ENCODE measurements at places on chromosomes 1 and 21.

DNA sequence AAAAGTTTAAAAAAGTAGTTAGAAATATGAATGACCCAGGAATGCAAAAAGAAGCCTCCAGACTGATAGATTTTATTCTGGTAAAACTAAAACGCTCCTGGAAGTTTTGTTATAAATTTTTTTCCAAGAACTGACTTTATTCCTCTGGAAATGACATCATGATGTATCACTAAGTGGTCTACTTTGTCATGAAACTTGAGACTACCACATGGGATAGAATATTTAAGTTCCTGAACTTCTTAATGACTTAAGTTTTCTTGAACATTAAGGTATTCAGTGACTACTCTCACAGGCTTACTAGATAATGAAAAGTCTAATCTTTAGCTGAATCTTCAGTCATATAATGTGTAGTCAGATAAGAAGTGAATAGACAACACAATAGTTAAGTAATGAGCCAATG lies 842.2 kb downstream of the USP25 start:
- no peak for DNase-seq

GRCh38 chr1:60342569-60342968 lies 269.0 kb upstream of the C1orf87 start:
- no peak for DNase-seq

DNA sequence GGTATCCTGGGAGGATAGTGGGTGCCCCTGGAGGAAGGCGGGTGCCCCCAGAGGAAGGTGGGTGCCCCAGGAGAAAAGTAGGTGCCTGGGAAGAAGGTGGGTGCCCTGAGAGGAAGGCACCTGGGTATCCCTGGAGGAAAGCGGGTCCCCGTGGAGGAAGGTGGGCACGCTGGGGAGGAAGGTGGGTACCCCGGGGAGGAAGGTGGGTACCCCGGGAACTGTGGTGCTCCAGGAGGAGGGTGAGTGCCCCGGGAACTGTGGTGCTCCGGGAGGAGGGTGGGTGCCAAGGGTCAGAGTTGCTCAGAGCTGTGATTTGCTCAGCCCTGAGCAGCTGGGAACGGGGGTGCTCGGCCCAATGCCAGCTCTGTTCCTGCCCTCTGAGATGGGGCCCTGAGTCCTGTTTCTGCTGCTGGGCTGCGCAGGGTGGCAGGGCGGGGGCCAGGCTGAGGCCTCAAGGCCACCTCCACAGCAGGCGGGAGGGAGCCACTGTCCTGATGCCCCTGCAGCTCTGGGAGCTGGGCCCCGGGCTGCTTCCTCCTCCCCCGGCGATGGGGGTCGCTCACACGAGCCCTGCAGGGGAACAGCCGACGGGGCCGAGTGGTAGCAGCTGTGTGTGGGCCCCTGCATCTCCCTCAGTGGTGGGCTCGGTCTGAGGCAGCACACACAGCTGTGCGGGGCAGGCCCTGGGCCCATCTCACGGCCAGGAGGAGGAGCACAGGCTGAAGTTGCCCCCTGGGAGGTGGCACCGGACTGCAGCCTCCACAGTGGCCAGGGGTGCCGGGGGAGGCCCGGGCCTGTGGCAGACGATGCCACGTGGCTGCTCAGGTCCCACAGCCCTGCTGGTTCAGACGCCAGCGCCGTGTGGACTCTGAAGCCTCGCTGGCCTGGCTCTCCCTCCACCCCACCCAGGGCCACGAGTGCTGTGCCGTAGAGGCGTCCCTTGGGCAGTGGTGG lies 57.4 kb downstream of the SLX9 start:
- DNase-seq, result no peak

GRCh38 chr1:42379794-42380585 lies 602 bp upstream of the RIMKLA start:
- DNase-seq, result no peak

- no peak for DNase-seq
Measured at GRCh38 chr1:35894183-35894582, 11.2 kb downstream of the AGO1 start.

DNA sequence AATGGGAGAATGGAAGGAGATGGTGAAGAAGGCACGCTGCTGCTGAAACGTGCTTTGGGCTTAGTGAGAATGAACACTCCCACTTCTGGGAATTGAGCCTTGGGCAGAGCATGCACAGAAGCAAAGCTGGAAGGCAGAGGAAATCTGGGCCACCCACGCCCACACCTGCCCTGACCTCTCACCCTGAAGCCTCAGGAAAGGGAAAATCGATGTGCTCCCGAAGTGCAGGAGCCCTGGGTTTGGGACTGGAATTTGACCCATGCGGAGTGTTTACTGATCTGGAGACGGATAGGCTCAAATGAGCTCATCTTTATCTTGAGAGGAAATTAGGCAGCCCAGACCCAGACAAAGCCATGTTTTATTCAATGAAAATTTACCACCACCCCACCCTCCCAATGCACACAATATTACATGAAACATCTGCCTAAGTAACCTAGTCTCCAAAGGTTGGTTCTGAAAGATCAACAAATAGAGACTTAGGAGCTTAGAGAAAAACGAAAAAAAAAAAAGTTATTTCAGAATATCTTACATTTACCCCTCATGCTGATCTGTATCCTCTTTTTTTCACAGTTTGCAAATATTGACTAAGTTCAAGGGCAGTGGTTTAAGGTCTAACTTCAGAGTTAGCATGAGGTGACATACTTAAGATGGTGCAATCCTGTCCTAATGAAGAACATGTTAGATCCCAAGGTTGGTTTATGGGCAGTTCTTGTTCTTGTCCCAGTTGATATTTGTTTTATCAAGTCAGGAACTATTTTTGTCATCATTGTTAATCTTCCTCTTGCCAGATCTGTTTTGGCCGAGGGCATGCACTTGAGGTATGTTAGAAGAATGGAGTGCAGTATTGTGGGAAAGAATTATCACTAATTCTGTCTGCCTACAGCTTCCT lies 63.0 kb downstream of the PROX1 start:
- no peak for DNase-seq

DNA sequence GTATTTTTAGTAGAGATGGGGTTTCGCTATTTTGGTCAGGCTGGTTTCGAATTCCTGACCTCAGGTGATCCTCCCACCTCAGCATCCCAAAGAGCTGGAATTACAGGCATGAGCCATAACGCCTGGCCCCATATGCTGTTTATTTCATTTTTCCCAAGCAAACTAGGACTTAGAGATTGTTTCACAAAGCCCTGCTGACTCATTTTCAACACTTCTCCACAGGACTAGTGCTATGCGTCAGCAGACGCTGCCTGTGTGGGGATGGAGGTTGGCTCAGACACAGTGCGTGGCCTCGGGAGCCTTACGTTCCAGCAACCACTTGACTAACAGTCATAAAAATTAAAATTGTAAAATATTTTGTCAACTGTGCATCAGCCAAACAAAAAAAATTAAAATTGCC lies 22.7 kb downstream of the PKNOX1 start:
- DNase-seq, result no peak

DNA sequence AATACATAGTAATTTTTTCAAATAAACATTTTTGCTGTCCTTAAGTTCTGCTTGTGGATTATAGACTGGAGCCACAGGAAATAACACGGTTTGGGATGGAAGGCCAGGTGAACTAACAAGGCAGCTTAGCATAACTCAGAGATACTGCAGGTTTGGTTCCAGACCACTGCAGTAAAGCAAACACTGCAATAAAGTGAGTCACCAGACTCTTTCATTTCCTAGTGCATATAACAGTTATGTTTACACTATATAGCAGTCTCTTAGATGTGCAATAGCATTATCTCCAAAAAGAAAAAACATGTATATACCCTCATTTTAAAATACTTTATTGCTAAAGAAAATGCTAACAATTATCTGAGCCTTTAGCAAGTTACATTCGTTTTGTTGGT lies 22.0 kb downstream of the LRRC42 start:
- DNase-seq, result no peak

GRCh38 chr1:60759291-60759690 lies 323.1 kb upstream of the NFIA start:
- DNase-seq, result no peak

DNA sequence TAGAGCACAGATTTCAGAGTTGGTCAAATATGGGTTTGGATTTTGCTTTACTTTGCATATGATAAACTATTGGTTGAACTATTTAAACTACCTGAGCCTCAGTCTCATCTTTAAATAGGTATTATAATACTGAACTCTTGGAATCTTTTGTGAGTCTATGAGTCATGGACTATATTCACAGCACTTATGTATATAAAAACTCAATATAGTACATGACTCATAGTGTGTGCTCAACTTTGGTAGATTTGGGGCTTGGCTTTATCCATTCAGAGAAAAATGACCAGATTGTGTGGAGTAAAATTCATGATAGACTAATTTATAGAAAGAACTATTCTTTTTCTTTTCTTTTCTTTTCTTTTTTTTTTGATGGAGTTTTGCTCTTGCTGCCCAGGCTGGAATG lies 28.7 kb downstream of the FCRL3 start:
- DNase-seq, result no peak

DNA sequence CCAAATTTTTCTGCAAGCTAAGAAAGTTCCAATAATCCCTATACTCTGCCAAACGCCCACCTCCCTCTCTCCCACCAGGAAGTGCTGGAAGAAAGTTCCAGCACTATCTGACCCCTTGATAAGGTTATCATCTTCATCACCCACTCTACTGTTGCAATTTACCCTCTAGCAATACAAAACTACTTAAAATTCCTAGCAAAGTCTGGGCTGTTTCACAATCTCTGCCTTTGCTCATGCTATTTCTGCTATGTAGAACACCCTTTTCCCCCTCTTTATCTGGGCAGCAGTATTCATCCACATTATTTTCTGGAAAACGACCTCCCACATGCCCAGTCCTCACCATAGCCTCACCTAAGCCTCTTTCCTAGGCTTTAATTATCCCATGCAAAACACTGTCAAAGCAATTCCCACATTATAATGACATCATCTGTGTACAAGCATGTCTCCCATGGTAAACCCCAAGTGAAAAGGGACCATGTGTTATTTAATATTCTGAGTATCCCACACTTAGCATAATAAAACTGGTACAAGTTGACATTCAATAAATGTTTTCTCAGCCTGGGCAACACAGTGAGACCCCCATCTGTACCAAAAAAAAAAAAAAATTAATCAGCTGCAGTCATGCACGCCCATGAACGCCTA lies 12.0 kb downstream of the F11R start:
- DNase-seq, result no peak

GRCh38 chr1:48953617-48954016 lies 176.9 kb upstream of the BEND5 start:
- no peak for DNase-seq

GRCh38 chr1:245084551-245084950 lies 70.2 kb upstream of the KIF26B start:
- DNase-seq, result no peak

DNA sequence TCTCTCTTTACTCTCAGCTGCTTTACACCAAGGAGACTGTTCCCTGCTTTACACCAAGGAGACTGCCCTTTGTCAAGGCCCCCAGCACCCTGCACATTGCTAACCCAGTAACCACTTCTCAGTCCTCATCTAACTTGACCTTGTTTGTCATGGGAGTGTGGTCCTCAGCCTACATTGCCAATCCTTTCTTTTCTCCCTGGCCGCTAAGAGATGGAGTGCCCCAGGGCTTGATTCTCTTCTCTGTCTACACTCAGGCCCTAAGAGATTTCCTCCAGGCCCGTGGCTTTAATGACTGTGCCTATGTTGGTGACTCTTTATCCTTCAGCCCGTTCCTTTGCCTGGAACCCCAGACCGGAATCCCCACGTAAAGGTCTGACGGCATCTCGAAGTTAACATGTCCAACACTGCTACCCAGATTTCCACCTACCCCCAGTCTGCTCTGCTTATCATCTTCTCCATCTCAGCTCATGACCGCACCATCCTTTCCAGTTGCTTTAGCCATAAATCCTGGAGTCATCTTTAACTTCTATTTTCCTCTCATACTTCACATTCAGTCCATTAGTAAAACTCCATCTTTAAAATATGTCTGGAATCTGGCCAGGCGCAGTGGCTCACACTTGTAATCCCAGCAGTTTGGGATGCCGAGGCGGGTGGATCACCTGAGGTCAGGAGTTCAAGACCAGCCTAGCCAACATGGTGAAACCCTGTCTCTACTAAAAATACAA lies 9.5 kb upstream of the SEMA4A start:
- DNase-seq, result no peak

DNA sequence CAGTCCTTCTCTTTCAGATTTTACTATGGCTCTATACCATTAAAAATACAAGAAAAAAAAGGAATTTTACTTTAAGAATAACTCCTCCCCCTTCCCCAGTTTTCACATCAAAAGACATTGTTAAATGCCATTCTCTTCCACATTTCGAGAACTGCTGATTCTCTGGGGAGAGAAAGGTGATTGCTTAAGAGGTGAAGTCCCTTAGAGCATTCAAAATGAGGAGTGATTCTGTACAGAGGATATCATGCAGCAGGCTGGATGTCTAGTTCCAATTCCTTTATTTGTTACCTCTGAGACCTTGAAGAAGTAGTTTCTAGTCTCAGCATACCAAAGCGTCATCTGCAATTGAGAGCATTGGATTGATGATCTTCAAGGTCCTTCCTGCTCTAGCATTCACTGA lies 46.9 kb downstream of the FMO3 start:
- no peak for DNase-seq

GRCh38 chr1:198858033-198858432 lies 219.2 kb downstream of the PTPRC start:
- no peak for DNase-seq

All from breast epithelium (tissue), 4 donors.